SW 1271 (cell line): ENCODE measurements at places on chromosomes 13 and 19.
A peak's percentile ranks its signal among the peaks of the same experiment; 100 is the strongest.

GRCh38 chr13:105660561-105660960, 874.9 kb downstream of the EFNB2 start:
- DNase-seq: no peak

DNA sequence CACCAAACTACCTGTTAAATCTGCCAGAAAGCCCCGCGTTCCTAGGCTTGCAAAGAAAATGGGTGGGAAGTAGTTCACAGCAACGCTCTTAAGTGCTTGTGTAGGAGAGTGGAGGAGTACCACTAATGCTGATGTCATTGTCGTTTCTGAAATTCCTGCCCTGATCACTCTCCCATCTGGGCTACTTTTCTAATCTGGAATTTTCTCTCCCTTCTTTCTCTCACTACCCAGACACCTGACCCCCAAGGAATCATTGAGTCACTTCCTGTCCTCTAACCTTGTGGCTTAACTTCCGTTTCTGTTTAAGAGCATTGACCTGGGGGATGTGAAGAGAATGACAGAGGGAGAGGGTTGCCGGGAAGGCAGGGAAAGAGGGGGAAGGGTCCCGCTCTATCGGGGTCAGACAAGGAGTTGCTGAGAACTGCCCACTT, 98.7 kb downstream of the STARD13 start:
- peak; percentile 71 for DNase-seq

DNA sequence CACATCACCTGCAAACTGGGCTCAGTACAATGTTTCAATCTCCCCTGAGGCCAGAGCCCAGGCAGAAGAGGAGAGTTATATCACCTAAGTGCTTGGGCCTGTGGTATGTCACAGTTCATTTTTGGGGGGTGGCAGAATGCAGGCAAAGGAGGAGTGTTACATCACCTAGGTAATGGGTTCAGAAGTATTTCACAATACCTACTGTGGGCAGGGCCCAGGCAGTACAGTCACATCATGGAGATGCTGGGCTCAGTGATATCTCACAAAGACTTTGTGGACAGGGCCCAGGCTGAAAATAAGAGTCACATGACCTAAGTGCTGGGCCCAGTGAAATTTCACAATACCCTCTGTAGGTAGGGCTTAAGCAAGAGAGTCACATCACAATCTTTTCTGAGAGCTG, 12.7 kb upstream of the ZNF728 start:
- DNase-seq: no peak

DNA sequence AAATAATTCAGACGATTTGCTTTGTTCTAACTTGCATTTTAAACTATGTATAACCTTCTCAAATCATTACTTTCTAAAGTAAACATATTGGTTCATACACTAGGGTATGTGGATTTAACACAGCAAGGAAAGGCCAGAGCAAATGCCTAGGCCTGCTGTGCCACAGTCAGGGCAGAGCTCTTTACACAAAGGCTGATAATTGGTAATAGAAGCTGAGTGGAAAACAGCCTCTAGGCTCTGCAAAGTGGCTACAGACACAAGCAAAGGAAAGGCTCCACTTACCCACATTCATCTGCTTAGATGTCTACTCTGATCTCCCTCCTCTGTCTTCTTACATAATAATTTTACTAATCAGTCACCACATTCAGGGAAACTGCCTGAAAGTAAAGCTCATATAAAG, 382.9 kb downstream of the OLFM4 start:
- no peak for DNase-seq

DNA sequence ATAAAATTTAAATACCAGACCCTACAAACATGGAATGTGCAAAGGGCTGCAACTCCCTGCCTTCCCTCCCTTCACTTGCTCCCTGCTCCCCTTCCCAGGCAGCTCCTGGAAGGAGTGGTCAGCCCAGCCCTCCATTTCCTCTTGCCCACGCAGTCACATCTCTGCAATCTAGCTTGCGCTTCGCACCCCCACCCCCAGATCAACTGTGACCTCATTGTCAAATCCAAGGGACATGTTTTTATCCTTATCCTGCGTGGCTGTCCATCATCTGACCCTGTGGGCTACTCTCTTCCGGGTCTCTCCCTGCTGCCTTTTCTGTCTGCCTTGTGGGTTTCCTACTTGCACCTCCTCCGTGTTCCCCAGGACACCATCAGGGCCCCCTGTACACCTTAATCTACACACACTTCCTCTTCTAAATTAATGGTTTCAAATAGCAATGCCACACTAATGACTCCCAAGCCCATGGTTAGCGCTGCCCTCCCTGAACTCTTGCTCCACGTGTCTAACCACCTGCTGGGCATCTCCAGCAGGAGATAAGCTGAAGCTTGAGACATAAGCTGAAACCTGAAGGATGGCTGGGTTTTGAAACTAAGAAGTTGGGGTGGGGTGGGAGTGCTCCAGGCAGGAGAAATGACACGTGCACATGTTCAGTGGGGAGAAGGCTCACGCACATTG, 118.3 kb downstream of the USP12 start:
- no peak for DNase-seq

DNA sequence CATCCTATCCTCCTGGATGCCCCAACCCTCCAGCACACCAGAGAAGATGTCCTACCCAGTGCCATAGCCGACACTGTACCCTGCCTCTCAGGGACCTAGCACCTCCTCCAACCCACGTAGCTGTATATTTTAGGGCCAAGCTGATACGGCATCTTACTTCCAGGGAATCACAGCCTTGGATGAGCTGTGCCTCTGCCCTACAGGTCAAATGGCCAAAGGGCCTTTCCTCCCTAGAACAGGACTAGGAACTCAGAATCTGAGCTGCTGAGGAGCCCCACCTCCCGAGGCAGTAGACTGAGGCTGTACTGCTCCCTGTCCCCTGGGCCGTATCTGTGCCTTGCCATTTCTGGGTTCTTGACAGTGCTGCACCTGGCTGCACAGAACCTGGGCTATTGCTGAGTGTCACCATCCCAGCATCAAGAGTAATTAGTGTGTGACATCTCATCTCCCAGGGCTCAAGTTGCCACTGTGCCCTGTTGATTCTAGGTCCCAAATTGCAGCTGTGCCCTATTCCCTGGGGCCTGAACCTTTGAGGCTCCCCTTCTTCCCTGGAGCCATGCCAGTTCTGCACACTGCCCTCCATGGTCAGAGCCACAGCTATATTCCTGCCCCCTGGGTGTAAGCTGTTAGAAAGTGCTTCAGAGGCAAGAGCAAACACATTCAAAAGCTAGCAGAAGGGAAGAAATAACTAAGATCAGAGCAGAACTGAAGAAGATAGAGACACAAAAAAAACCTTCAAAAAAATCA, 41.0 kb downstream of the VWA8 start:
- no peak for DNase-seq
